ENCODE measurements at places on chromosomes 12 and 14.

GRCh38 chr12:62995097-62995496 is 60.1 kb upstream of the PPM1H start:
- DNase-seq, result no peak

DNA sequence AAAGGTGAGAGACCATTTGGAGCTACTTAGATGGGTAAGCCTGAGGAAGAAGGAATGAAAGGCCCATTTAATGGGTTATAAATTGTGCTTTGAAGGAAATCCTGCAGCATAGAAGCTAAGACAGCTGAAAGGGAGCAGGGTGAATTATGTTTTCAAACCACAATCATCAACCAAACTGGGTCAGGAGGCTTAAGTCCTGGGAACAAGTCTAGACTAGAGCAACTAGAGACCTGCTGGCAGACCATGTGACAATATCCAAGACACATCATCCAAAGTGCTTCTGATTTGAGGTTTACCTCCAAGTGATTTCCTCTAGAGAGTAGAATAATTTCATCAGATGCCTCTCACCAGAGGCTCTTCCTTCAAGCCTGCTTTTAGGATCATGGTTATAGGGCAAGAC is 53.7 kb downstream of the MAP3K9 start:
- no peak for DNase-seq

DNA sequence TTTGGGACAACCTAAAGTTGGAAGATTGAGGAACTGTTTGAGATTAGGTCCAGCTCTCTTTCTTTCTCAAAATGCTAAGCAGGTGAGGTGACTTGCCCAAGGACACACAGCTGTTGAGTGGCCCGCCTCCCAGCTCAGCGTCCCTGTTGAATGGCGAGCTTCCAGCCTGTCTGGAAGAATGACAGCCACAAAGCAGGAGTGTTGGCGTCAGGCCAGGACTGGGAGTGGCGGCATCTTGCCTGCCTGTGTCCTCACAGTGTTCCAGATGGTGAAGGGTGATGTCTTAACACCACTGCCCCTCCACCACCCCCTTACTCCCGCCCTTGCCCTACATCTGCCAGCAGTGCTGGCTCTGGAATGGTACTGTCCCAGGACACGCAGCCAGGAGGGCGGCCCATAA is 4.4 kb upstream of the CEBPE start:
- no peak for DNase-seq

DNA sequence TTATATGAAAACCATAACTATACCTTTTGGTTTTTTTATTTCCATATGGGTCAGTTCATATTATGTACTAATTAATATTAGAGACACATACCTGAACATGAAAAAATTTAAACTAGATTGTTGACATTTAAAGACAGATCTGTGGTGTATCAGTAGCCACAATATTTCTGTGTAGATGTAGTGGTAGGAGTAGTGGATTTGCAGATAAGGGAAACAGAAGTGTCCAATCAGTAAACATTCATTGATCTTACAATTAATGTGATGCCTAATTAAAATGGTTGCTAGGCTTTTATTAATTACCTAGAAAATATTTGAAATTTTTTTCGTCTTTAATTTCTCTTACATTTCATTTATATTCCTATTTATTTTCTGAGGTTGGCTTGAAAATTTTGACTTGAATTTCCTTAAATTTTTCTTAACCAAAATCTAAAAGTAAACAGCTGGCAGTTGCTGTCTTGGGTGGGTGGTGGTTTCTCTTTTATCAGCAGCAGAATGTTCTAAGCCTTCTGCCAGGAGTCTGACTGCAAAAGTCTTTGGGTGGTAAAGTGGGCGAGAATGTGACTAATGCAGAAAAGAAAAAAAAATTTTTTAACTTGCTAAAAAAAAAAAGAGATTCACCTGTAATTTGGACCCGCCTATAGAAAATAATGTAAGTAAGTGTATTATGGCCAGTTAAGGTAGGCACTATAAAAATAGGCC is 2.4 kb downstream of the FGFR1OP2 start:
- no peak for DNase-seq

- DNase-seq, result no peak
These were observed 39.8 kb upstream of the PWP1 start for GRCh38 chr12:107645630-107646333.

GRCh38 chr12:67522222-67522621 is 126.3 kb upstream of the DYRK2 start:
- no peak for DNase-seq

- no peak for DNase-seq
These were observed at the start of gene NDRG2 for GRCh38 chr14:21024585-21025370. TSS of gene NDRG2 (minus strand) at chr14:21025061. CDS start at chr14:21023315, 1,746 bp downstream.

GRCh38 chr12:46562625-46563225 is 190.2 kb upstream of the SLC38A2 start:
- DNase-seq, result peak; percentile 30

GRCh38 chr14:69633238-69633637 is 21.8 kb downstream of the SUSD6 start:
- DNase-seq, result no peak

GRCh38 chr12:20342111-20342510 is 26.2 kb upstream of the PDE3A start:
- no peak for DNase-seq

- DNase-seq, result peak; percentile 61
These were observed 58.2 kb downstream of the DICER1 start for GRCh38 chr14:95098984-95099599.

DNA sequence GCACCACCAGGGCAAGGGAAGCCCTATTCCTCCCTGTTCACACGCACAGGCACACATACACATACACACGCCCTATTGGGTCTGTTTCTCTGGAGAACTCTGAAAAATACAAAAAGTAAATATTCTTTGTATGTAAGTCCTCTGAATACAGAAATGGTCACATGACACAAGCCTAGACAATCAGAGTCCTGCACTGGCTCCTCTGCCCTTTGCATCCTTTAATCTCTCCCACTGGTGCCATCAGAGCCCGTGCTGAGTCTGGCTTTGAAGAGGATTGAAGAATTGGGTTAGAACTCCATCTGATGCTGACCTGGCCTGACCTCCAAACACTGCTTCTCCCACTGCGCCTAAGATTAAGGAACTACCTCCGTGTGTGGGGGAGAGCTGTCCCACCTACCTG is 273.2 kb upstream of the TBX3 start:
- DNase-seq, result no peak

DNA sequence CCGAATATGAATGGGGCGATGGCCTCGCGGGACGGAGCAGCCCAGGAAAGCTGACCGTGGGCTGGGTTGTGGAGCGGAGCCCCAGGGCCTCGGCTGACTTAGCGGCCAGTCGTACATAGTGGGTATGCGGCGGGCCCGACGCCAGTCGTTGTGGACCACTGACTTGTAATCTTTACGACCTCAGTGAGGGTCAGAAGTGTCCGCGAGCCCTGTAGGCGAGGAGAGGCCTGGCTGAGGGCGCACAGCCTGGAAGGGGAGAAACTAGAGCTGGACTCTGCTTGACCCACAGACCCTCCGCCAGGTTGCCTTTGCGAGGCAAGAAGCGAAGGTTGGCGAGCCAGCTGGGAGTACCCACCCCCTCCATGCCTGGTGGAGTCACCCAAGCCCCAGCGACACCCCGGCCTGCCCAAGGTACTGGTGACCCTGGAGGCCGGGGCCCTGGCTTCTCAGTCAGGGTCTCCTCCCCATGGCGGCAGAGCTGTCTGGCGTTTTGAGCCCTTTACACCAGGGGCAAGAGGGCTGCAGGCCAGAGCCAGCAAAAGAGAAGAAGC is 15.6 kb upstream of the DYNC1H1 start:
- DNase-seq, result no peak

DNA sequence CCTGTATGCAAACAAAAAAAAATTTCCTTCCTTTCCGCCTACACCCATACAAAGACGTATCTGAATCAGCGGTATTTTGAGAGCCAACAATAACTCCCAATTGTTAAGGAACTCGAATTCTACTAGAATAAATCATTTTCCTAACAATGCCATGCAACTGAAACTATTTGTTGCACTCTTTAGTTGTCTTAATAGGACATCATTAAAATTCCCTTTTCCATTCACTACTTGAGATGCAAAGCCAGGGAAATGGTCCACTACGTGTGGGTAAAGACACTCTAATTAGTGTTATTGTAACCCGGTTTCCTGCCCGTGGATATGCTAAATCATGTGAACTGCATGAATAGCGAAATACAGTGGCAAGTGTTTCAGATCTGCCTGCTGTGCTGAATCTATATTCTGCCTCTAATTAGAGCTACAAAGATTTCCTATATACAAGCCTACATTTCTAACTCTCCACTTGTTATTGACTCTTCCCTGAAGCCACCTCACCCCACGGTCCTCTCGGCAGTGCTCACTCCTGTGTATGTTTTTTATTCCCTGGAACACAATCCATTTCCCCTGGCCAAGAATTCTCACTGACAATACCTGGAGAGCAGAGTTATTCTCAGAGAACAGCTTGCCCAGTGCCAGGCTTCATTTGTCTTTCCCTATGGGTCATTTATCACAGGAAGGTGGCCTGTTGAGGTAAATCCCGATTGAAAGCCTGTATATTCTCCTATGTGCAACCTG is 168.3 kb downstream of the PAWR start:
- no peak for DNase-seq

DNA sequence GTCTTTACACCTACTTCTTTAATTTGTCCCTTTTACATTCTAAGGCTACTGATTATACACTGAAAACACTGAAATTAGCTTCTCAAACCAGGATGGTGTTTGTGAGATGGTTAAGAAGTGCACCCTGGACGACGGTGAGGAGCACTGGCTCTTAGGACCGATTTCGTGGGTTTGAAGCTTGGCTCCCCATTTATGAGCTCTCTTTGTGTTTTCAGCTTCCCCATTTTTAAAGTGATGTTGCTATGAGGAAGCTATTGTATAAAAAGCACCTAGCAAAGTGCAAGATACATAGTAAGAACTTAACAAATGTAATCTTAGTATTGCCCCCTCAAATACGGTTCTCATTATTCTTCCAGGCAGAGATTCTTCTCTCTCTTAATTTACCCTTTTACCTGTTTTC is 4.7 kb downstream of the NFYB start:
- DNase-seq, result no peak

GRCh38 chr14:81127785-81128184 is 93.0 kb downstream of the GTF2A1 start:
- DNase-seq, result no peak

- DNase-seq, result no peak
These were observed 67.7 kb downstream of the BCAT1 start for GRCh38 chr12:24881227-24881626.

GRCh38 chr12:58487678-58488161 is 432.6 kb downstream of the LRIG3 start:
- DNase-seq, result no peak

DNA sequence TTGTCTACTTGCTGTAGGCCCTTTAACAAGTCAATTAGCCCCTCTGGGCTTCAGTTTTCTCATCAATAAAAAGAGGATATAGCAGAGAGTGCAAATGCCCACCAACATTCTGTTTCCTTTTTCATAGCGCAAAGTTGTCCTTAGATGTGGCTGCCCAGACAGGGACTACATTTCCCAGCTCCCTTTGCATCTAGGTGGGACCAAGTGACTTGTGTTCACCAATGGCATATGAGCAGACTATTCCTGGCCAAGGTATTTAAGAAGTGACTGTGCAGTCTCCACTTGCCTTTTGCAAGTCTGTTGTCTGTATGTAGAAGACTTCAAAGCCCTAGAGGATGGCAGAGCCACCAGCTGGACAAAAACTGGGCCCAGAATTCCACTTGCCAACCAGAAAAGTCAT is 59.7 kb downstream of the DAO start:
- DNase-seq, result no peak

DNA sequence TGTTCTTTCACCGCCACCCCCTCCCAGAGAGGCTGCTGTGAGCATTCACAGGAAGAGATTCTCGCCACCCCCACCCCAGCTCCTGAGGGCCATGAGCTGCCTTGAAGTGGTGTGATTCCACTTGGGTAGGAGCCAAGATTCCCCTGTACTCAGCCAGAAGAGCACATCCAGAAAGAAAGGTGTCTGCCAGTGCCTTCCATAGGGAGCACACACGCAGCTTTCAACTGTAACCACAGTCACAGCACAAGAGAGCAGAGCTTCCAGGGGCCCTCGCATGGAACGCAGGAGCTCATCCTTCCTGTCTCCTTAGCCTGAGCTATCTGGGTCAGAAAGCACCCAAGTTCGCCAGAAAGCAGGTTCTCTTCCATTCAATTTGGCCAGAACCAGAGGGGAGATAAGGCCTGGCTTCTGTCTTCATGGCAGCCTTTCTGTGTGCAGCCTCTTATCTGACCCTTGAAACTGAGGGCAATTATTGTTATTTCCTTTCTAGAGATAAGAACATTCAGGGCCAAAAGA is 66.6 kb upstream of the SCN8A start:
- DNase-seq, result no peak

GRCh38 chr14:103521438-103521950 is 1.1 kb downstream of the CKB start:
- no peak for DNase-seq

DNA sequence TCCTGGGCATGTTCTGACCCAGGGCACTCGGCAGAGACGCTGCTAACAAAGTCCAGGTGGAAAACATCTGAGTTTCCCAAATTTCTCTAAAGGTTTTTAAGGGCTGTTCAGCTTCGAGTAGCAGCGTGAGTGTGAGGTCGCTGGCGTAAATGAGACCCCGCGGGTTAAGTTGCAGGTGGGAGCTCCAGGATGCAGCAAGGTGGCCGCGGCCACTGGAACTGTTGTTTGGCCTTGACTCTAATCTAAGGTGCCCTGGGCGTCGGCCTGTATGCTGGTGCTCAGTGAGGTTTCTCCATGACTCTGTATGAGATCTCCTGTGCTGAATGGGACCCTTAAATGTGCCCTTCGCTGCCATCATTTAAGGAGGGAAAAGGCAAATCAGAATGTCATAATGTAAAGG is 50.7 kb downstream of the ELK3 start:
- DNase-seq, result no peak

DNA sequence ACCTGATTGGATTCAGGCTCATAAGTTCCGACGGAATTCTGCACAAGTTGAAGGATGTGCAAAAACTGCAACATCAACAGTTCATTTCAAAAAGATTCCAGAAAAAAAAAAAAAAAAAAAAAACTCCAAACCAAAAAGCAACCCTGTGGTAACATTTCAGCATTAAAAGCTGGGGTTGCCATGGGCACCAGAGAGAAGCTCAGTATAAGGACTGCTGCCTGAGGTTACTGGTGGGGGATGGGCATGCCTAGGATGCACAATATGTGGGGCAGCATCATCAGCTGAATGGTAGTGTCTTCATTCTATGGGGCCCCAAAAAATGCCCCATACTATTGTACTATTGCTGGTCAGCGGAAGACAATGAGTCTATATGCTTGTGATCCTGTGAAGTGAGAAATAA is 44.7 kb downstream of the MBIP start:
- DNase-seq, result no peak

DNA sequence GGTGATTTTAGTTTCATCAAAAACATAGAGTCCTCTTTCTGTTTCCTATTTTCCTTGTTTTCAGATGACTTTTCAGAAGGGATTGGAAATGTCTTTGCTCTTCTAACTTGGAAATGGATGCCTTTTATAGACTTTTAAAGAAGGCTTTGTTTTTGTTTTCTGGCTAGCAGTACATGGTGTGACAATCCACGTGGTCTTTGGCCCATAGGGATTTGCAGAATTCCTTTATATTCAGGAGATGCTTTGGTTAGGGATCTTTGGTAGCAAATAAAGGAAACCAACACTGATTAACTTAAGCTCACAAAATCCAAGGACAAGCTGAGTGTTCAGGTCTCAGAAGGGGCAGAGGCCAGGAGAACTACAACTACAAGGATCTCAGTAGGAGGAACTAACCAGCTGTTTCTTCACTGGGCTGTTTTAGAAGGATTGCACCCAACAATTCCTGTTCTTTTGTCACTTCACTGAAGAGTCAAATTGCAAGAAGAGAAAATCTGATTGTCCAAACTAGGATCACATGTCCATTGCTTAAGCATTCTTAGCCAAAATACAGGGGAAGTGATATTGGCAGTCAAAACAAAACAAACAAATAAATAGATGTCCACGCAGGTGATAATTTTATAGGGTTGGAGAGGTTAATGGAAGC is 58.6 kb upstream of the MANSC4 start:
- DNase-seq, result no peak
